Hematopoietic multipotent progenitor cell (in vitro differentiated cells): ENCODE measurements at places on chromosomes 4 and X. TPM values are rescaled to one million over a fixed set of nuclear protein-coding genes. Genes with fewer than 3 reads are reported as not detected.
A peak's percentile ranks its signal among the peaks of the same experiment; 100 is the strongest.

DNA sequence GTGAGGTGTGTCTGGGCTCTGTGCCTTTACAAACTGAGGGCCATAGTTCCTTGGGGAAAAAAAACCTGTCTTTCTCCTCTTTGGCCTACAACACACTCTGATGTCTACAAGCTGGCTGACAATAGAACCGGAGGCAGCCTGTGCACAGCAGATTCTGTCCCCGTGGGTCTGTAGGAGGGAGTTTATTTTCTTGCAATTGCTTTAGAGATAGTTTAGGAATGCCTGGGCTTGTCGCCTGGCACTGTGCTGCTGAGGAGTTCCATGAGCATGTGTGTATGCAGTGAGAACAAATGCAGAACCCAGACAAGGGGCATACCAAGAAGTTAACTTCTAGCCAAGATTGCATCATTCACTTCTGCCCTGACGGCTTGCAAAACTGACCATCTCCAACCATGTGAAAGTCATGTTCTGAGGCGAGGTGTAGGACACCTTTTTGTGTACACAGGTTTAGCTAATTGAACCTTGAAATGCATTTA is 54.1 kb downstream of the CCNI start:
- DNase-seq = no peak

- DNase-seq = no peak
These were observed 52.8 kb upstream of the TAB3 start for GRCh38 chrX:30941898-30942297.

GRCh38 chr4:184451726-184452125 is 22.6 kb downstream of the IRF2 start:
- DNase-seq = peak; percentile 39

DNA sequence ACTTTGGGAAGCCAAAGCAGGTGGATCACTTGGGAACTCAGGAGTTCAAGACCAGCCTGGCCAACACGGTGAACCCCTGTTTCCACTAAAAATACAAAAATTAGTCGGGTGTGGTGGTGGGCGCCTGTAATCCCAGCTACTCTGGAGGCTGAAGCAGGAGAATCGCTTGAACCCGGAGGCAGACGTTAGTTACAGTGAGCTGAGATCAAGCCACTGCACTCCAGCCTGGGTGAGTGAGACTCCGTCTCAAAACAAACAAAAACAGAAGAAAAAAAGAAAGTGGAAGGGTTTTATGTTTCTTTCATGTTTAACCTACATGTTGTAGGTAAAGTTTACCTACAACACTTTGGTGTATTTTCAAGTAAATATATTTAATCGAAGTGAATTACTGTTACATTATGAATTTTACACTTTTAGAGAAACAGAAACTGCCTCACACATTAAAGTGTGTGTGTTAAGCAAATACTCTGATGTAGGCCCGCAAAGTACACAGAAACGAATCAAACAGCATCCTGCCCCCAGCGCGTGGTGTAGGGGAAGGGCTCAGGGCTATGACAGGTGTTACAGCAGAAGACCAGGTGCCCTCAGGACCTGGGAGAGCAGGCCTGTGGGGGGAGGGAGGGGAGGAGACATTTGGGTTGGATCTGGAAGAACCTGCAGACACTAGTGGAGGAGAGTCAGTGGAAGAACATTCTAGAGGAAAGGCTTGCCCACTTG is 39.0 kb downstream of the PTTG2 start:
- DNase-seq = no peak

- no peak for DNase-seq
These were observed 54.2 kb downstream of the EDNRA start for GRCh38 chr4:147535124-147535523.

GRCh38 chr4:77917601-77918000 is 55.0 kb downstream of the MRPL1 start:
- no peak for DNase-seq

DNA sequence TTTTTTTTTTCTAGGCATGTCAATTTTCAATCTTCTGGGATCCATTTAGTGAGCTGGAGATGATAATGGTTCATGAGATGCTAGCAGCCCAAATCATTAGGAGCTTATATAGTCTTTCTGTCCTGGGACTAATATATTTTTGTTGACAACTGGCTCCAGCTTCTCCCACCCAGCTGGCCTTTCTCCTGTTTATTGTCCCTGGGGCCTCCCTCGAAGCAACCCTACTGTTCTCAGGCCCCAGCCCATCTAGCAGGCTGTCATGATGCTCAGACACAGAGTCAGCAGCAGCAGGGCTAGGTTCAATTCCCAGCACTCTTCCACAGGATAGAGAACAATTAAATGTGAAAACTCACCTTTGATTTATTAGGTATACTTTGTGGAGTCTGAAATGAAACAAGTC is 127.6 kb upstream of the MID1 start:
- DNase-seq = no peak

DNA sequence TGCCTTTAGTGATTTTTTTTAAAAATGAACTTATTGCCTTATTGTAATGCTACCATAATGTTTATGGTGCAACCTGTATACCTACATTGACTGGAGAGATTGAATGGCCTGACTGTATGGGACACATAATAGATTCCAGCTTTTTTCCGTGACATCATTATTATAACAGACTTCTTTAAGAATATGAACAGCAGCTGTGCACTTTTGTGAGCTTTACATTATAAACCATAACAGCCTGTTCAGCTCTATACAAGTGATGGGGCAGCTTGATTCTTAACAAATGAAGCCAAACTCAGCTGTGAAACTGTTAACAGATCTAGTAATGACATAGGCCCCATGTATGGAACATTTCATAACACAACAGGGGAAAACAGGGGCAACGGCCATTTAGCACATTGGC is 187.0 kb downstream of the BMPR1B start:
- DNase-seq = no peak

BEX5 gene
- total RNA-seq = 1.3 TPM

DNA sequence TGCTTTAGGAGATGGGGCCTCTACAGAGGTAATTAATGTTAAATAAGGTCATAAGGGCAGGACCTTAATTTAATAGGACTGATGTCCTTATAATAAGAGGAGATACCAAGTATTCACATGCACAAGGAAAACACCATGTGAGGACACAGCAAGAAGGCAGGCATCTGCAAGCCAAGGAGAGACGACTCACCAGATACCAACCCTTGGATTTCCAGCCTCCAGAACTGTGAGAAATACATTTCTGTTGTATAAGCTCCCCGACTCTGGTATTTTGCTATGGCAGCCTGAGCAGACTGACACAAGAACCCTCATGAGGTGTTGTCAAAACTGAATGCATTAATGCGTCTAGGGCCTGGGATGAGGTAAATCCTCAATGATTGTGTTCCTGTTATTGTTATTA is 56.2 kb upstream of the MAPK10 start:
- no peak for DNase-seq

DNA sequence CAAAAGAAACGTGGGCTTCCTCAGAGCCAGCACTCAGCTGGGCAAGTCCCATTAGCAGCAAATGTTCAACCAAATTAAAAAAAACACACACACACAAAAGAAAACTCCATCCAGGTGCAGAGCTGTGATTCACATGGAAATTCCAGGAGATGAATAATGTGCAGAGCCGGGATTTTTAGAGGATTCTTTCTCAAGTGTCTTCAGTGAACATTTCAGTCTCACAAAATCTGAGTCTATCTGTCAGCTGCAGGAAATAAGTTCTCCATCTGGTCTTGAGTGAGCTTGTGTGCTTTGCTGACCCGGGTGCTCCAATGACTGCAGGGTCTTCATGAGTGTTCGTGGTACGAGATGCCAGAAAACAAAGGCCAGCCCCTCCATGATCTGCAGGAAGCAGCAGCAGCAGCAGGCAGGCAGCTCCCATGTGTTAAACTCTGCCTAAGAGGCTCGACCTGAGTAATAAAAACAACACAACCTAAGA is 44.3 kb downstream of the RASGEF1B start:
- no peak for DNase-seq

GRCh38 chr4:83128240-83128929 is 13.9 kb upstream of the PLAC8 start:
- DNase-seq = peak; percentile 20

RASSF6 gene
- 1.3 TPM for total RNA-seq

DCAF12L1 gene
- not detected for total RNA-seq

CT47B1 gene
- not detected for total RNA-seq

GRCh38 chrX:12580548-12580947 is 210.7 kb upstream of the PRPS2 start:
- DNase-seq = no peak

DNA sequence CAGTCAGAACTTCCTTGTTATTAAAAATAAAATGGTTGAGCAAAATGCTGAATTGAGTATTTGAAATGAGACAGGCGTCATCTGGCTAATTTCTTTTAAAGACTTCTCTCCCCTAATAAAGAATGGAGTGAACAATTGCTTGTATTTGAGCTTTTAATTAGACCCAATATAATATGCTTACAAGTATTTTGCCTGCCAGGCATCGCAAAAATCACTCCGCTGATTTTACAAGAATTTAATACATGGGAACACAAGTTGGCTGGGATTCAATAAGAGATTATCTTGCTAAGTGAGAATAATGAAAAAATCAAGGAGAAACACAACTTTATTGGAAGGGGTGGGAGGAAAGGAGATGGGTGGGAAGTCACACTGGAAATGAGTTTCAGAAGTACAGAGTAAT is 52.3 kb downstream of the KLF3 start:
- DNase-seq = no peak

MAGEA1 gene
- not detected for total RNA-seq

DNA sequence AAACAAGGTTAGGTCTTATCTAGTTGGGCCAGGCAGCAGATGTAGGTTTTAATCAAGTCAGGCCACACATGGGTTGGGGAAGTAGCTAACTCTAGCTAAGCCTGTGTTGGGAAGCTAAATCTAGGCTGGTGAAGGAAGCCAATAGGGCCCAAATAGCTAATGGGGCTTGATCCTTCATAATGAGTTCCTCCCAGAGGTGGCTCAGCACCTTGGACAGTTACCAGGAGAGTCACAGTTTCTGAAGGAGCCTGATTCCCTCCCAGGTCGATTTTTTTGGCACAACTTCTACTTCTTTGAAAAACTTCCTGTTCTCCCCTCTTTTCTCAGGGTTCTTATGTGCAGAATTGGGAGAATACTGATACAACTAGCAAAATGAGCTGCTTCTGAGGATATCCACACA is 242.5 kb upstream of the PRPS2 start:
- DNase-seq = no peak

- no peak for DNase-seq
These were observed 8.4 kb upstream of the TMEM144 start for GRCh38 chr4:158201876-158202275.

DNA sequence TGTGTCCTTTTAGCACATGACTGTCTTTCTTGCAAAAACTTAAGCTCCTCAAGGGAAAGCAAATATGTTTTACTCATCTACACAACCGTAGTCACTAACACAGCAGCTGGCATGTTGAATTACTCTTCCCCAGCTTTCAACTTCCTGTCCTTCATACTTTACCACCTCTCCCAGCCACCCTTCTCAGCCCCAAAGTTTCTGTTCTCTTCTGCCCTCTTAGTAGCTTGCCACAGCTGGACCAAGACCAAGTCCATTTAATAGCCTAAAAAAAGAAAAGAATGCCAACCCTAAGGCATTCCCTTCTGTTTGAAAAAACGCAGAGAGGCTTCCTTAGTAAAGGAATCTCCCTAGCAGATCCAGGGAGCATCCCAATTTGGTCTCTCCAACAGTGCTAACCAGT is 36.8 kb downstream of the SRPX2 start:
- no peak for DNase-seq

IBSP gene
- not detected for total RNA-seq

NLRP2B gene
- total RNA-seq = not detected

AWAT1 gene
- total RNA-seq = not detected

DNA sequence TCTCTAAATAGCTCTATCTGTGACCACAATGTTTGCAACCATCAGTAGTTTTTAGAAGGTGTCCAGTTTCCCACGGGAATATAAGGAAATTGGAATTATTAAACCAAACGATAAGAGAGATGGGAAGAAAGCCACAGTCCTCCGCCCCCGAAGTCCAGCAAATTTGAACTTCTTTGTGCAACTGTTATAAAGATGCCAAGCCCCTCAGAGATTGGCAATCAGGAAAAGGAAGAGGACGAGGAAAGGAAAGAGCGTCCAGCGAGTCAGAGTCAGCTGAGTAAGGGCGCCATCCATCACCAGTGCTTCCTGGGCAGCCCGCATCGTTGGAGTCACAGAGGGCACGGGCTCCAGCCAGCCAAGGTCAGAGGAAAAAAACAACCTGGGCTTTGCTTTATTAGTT is 35.7 kb downstream of the LDB2 start:
- no peak for DNase-seq

GRCh38 chrX:54427837-54428424 is 12.3 kb upstream of the TSR2 start:
- no peak for DNase-seq

- no peak for DNase-seq
These were observed 38.4 kb upstream of the SCOC start for GRCh38 chr4:140335076-140335475.

IRS4 gene
- not detected for total RNA-seq

GRCh38 chrX:16739574-16739973 is 20.2 kb downstream of the SYAP1 start:
- DNase-seq = no peak

GRCh38 chr4:87257523-87257922 is 37.1 kb upstream of the KLHL8 start:
- no peak for DNase-seq

- no peak for DNase-seq
These were observed 77.7 kb upstream of the INTU start for GRCh38 chr4:127555106-127555505.

GRCh38 chrX:75746891-75747639 is 38.0 kb downstream of the MAGEE2 start:
- peak; percentile 47 for DNase-seq

DNA sequence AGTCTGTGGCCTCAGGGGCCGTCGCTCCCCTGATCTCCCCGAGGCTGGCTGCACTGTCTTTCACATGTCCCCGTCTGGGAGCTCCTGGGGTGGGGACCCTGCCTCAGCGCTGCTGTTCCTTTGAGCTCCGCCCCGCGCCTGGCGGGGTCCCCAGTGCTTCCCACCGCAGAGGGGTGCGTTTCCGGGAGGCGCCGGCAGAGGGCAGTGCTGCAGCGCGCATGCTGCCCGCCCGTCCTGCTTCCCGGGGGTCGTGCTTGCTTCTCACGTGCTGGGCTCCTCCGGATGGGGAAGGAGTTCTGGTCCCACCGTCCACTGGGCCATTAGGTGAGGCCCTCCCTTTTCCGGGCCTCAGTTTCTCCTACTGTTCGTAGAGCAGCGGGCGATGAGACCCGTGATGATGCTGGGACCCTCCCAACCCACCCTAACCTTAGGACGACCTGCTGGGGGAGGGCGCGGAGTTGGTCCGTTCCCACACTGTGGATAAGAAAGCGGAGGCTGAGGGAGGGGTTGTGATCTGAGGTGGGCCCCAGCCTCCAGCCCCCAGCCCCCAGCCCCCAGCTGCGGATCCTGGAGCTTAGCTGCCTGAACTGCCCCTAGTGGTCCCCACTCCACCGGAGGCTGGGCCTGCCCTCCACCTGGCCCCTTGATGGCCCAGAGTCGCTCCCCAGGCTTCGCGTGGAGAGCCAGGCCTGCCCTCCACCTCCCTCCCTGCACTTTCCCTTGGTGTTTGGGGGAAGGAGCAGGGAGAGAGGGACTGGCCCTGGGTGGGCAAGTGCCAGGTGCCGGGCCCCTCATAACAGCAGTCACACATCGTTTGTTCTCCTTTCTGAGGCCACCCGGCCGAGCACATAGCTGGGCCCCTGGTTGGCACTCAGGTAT is 15.3 kb downstream of the CPZ start:
- DNase-seq = peak; percentile 14

- DNase-seq = no peak
These were observed 3.2 kb upstream of the CPZ start for GRCh38 chr4:8589336-8589735.
